Inflammatory macrophage treated with lipopolysaccharide for 1 hour (primary cell): ENCODE measurements at places on chromosomes 6 and 20.

DNA sequence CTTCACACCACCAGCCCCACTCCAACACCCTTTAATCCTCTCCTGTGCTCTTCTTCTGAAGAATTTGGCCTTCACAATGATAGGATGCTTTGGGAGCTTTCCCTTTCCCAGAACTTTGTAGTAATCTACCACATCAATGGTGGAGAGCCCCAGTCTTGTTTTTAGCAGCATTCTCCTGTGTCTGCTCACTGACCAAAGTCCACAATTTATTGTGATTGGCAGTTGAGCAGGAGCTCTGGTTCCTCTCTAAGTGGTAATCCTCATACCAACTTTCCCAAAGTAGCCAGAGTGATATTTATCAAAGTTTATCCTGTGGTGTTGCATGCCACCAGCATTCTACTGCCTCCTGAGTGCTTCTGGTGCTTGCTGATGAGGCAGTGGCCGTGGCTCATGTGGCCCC, 29.0 kb upstream of the OPN5 start:
- DNase-seq = no peak

DNA sequence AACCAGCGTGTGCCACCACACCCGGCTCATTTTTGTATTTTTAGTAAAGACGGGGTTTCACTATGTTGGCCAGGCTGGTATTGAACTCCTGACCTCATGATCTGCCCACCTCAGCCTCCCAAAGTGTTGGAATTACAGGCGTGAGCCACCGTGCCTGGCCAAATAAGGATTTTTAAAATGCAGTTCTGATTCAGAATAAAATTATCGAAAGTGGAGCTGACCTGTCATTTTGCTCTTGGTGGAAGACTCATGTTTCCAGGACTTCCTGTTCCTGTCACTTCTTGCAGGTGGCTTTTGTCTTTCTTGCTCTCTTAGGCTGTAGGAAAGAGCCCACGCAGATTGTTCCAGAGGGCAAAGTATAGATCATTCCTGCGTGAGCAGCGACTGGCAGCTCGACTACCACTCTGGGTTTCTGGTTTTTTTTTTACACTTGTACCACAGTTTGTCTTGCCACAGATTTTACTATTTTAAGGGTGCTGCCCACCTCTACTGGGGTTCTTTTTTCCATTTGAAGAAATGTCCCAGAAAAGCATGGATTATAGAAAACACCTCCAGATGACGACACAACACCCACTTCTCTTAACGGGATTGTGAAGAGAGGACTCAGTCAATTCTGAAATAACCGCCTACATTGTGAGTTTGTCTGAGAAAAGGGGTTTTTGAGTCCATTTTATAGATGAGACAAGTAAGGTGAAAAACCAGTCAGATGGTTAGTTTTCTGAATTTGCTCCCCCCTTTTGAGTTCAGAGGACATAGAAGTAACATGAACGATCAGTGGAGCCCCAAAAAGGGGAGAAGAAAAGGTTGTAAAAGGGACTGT, 7.5 kb downstream of the JARID2 start:
- no peak for DNase-seq

DNA sequence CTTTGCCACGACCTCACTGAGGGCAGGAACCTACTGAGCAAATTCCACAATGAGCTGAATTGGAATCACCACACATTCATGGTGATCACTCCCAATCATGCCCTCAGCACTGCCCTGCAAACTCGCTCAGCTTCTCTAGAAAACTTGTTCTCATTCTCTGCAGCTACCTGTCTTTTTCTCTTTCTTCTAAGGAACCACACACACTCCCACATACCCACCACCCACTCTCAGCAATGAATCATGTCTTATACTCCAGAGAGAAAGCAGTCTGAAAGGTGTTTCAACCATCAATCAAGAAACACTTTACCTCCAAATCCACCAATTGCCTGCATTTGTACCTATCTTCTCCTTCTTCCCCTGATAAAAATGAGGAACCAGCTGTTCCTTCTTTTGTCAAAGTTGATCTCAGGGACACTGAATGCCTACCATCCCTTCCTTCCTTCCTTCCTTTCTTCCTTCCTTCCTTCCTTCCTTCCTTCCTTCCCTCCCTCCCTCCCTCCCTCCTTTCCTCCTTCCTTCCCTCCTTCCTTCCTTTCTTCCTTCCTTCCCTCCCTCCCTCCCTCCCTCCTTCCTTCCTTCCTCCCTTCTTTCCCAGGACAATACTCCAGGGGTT, 84.6 kb upstream of the SGK1 start:
- no peak for DNase-seq

DNA sequence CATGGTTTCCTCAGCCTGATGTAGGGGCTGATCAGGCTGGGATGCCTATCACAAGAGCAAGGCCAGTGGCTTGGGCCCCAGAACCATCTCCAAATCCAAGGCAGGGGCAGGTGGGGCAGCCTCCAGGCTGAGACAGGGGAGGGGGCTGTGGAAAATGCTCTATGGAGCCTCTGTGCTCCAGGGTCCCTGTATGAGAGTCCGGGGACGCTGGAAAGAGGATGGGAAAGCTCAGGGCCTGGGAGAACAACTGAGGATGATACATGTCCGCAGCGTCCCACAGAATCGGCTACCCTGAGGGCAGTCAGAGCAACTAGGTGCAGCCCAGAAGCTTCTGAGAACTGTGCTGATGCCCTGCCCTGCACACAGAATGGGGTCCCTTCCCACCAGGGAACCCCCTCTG, 43.4 kb downstream of the CPXM1 start:
- no peak for DNase-seq

GRCh38 chr20:23164176-23164601, 78.1 kb upstream of the CD93 start:
- DNase-seq = no peak

DNA sequence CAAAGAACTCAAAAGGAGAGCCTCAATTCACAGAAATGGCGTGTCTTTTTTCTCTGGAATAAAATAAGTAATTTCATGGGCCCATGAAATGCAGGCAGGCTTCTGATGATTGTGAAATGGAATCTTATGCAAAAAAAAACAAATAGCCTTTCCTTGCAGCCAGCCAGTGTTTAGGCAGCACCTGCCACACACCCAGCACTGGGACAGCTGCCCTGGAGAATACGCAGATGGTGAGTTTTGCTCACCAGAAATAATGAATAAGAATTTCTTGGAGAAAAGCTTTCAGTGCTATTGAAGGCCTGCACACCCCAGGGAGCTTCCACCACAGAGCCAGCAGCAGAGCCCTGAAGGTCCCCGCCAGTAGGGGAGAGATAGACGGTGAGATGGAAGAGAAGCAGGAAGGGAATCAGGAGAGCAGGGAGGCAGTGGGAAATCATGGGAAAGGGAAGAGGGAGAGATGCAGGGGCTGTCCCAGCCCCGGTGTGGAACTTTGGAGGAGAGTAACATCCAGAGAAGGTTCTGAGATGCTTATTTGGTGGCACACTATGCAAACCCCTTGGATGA, 54.9 kb downstream of the PXDC1 start:
- DNase-seq = no peak

GRCh38 chr6:167687116-167687725, 139.5 kb upstream of the AFDN start:
- no peak for DNase-seq

DNA sequence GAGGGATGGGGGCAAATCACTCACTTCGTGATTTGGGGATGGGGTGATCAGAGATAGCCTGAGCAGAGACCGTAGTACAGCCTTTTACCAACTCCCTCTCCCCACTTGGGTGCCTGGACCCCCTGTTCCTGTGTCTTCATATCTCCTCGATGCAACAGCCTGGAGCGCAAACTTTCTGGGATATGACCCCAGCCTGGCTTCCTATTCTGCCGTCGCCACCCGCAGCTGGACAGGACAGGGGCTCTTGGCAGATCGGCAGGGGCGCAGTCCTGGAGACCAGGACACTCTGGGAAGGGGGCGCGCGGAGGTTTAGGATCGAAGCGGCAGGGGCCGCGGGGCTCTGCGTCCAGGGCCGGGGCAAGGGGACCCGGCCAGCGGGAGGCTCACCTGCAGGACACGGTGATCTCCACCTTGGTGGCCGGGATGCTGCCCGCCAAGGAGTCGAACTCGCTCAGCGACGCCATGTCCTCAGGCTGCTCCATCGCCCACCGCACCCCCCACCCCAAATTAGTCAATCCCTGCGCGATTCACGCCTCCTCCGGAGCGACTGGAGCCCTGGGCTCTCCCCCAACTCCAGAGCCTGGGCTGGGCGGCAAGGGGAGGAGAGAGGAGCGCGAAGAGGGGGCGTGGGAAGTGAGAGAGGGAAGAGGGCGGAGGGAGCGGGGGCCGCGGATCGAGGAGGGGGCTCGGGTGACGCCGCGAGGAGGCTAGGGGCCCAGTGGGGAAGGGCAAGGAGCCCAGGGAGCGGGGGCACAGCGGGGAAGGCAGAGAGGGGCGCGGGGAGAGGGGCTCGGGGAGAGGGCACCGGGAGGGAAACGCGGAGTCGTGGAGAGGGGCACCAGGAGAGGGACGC, at the start of gene CPNE5:
Gene CPNE5, minus strand, starts transcription at position 549 of the 853 bp plus-strand sequence. Its CDS starts 67 bp downstream, at position 482.
- DNase-seq = no peak

- DNase-seq = peak; percentile 31
Observed at GRCh38 chr6:2245877-2246863, 765 bp upstream of the GMDS start.

- no peak for DNase-seq
Observed at GRCh38 chr20:21936720-21937380, 231.4 kb downstream of the PAX1 start.

- DNase-seq = peak; percentile 55
Observed at GRCh38 chr6:36594816-36595643, 868 bp downstream of the SRSF3 start.

DNA sequence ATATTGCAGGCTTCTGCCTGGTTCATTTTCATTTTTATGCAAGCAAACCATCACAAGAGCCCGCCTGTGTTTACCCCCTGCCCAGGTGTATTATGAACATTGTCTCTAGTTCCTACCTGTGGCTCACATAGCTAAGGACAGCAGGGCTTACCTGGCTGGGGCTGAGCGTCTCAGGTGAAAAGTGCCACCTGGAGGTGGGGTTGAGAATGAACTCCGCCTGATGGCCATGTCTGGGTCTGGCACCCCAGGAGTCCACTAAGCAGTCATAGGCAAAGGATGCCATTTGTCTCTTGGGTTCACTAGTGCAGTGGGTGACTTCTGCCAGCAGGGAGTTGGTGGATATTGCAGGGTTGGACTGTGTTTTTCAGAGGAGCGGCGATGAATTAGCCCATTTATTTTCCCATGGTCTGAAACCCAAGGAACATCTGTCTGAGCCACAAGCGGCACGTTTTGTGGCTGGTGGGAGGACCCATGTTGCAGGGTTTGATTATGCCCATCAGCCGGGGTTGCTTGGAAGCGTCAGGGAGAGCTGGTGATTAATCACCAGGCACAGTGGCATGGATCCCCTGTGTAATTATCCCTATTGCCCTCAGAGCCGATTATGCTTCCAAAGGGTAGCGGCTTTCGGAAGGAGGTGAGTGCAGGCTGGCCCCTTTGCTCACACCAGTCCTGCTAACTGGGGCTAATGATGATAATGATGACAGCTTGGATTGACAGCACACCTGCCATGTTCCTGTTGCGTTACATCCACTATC, 92.1 kb downstream of the CDH26 start:
- no peak for DNase-seq

DNA sequence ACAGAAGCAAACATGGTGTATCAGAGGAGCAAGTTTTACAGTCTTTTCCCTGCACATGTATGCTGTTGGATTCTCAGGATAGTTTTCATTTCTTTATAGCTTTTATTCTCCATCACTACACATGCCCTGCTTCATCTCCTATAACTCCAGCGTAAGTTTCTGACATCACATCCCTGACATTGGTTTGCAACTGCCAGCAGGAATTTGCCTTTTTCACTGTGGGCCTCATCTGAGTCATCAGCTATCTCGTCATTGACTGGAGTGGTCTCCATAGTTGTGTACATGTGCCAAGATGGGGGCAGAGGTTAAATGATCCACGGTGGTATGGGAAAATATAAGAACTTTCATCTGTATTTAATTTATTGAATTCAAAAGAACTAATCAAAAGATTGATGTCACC, 96.7 kb downstream of the SLX4IP start:
- no peak for DNase-seq

GRCh38 chr6:33198853-33199436, 1.5 kb downstream of the RXRB start:
- no peak for DNase-seq
